ENCODE measurements at places on chromosomes 4 and X.

DNA sequence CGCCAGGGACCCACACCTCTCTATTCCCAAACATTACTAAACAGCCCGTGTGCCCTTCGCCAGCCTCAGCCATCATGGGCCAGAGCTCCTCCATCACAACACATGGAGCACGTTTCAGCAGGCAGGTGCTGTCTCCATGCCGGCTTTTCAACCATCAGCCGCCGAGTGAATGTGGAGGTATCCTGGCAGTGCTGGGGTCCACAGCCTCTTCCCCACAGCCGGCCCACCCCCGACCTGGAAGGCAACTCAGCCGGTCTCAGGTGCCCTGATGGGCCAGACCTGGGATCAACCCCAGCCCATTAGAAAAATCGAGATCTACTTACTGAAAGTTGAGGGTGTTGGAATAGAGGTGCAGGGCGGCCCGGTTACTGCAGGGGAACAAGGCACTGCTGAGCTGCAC, 3.1 kb downstream of the NAA10 start:
- DNase-seq, result no peak

- peak; percentile 85 for DNase-seq
Measured at GRCh38 chr4:87092389-87093141, 127.9 kb downstream of the KLHL8 start.

- no peak for DNase-seq
Measured at GRCh38 chr4:128721896-128722295, 87.6 kb upstream of the JADE1 start.

- DNase-seq, result no peak
Measured at GRCh38 chr4:177236886-177237285, 72.8 kb upstream of the NEIL3 start.

- DNase-seq, result no peak
Measured at GRCh38 chr4:34198966-34199365, 2045.3 kb downstream of the ARAP2 start.

DNA sequence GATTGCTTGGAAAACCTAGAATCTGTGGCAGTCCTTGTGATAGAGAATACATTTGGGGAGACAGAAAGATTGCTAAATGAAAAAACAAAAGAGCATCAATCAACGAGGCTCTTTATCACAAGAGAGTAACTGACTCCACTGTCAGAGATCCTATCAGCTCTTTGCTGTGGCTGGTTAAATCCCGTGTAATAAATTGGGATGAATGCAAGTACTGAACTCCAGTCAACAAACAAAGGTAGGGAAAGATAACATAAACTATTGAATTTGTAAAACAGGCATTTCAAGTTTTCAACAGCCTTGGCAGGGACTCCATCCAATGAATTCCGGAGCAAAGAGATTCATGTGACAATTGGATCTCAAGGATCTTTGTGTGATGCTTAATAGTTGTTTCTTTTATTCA, 21.3 kb downstream of the MMRN1 start:
- DNase-seq, result peak; percentile 60

DNA sequence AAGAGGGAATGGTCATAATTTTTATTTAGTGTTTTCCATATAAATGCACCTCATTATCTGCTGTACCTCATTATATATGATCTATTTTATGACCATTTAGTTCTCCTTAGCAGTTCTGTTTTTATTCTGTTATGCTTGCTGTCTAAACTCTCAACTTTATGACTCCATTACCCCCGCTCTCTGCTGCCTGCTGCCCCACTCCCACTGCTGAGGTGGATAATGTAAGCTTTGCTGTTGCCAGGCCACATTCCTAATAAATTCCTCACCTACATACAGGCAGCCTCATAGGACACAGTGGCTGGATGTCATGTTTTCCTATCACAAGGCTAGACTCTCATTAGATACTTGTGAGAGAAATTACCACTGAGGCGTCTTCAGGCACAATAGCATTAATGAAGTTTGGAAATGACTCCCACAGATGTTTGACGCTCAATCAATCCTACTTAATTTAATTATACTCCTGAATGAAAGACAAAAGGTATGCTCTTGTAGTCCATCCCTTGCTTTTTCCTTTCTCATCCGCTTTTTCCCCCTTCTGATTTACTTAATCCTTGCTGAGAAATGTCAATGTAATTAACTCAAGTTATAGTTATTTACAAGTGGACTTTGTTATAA, 497.5 kb upstream of the IGFBP7 start:
- DNase-seq, result no peak

- DNase-seq, result no peak
Measured at GRCh38 chr4:117010671-117011070, 74.7 kb downstream of the TRAM1L1 start.

DNA sequence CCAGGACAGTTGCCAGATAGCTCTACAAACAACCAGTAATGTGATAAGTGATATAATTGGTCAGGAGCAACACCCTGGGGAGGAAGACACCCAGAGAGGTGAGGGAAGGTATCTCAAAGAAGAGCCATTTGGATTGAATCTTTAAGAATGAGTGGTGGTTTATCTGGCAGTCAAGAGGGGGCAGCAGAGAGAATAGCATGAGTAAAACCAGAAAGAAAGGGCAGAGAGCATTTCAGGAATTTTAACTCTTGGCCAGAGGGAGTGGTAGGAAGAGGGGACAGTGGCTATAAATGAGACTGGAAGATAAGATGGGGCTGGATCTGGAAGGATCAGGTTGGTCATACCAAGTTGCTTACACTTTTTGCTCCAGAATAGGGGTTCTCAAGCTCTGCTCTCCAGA, 5.9 kb upstream of the SEPTIN6 start:
- peak; percentile 72 for DNase-seq

GRCh38 chr4:134117392-134118183, 84.0 kb downstream of the PABPC4L start:
- no peak for DNase-seq
